ENCODE measurements at places on chromosomes 2 and 18.

DNA sequence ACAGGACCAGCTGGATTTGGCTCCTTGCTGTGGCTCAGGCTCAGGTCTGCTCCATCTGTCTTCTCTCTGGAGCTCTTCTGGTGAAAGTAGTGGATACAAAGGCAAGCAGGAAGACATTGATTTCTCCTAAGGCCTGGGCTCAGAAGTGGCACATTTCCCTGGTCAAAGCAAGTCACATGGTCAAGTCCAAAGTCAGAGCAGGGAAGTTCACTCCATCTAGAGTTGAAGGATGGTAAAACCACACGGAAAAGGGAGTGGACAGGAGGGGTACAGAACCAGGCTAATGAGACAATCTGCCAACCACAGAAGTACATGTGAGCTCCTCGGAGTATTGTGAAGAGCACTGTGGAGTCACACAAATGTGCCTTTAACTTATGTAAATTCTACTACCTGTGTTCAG, 66.1 kb downstream of the MARCO start:
- no peak for DNase-seq

GRCh38 chr18:23134780-23135549, at the start of gene CABLES1:
TSS of gene CABLES1 (plus strand) at chr18:23135485. CDS start at chr18:23135763, 278 bp downstream.
- peak; percentile 70 for DNase-seq

- DNase-seq: no peak
These were observed 427.9 kb upstream of the HNRNPA3 start for GRCh38 chr2:176784633-176785200.

DNA sequence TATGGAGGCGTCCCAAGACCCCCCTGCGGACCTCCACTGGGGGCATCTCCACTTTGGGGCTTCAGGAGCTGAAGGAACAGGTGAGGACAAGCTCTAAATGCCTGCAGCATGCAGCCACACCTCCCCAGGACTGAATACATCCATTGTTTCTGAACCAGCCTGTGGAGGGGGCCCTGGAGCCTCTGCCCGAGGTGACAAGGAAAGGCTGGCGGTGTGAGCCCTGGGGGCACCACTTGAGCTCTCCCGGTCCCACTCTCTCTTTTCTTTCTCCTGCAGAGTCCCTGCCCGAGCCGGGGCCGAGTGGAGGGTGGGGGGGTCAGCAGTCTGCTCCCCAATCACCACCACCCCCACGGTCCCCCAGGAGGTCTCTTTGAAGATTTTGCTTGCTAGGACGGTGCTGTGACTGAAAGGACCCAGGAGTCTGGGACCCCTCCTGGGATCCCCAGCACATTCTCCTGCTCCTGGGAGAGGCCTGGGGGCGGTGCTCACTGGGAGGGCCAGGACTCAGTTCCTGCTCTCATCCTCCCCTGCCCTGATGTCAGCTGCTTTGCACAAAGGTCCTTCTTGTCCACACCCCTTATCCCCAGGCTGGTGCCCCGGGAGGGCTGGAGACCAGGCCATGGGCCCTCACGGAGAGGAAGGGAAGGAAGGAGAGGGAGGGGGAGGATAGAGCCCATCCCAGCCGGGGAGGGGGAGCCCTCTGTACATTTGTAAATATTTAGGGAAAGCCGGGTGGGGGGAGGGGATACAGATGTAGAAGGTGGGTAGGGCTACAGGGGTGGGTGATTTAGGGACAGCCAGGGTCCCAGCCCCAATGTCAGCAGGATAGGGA, 5.7 kb downstream of the CHPF start:
- no peak for DNase-seq

DNA sequence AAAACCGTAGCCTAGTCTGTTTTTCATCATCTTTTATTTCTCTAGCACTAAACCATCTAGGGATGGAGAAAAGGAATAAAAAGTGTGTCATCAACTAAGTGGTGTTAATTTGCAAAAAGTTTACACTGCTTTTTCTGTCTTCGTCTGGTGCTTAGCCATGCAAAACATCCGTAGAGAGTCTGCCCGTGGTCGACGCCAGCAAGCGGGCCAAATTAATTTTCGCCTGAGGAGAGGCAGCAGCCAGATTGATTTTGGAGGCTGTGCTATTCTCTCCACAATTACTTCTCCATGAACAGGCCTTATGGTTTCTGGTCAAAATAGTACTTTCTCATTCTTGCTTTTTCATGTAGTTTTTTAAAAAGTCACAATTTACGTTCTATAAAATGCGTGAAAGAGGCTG, 46.3 kb downstream of the TNFRSF11A start:
- DNase-seq: peak; percentile 27

DNA sequence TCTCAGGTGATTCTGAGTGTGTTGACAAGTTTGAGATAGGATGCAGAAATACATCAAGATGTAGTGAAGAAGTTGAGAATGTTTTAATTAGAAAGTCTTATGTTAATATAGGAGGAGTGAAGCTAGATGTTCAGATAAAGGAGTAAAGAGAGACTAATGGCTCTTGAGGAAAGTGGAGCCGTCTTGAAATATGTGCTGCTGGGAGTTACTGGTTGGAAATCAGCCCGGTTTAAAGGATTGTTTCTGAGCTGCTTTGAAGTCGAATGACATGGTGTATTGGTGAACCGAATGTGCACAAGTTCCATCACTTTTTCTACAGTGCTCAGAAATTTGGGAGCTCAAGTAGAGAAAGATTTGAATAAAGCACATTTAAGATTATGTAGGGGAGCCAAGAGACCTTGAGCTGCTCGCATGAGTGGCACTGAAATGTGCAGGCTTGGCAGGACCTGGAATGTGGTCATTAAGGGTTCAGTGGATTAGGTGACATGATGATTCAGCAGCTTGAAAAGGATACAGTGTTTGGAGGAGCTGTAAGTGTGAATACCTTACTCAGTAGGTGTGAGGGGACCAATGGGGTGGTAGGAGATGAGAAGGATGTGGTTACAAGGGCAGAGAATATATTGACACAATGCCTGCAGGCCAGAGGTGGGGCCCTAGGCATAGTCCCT, 68.6 kb downstream of the CAB39 start:
- no peak for DNase-seq

DNA sequence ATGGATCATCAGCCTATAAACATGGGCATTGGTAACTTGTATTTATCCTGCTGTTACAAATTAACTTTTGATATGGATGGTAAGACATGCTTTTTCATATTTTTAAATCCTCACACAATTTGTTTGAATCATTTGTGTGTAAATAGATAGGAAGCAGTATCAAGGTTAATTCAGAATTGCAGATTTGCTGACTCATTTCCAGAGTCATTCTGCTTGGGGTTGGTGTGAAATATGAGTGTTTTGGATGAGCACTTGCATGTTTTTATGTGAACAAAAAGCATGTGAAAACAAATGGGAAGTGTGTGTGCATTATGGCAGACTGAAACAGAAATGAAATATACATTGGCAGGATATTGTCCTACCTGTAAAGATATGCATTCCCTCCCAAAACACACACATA, 11.8 kb downstream of the CCDC85A start:
- no peak for DNase-seq

GRCh38 chr18:47050468-47050867, 15.0 kb upstream of the ELOA2 start:
- DNase-seq: peak; percentile 64

DNA sequence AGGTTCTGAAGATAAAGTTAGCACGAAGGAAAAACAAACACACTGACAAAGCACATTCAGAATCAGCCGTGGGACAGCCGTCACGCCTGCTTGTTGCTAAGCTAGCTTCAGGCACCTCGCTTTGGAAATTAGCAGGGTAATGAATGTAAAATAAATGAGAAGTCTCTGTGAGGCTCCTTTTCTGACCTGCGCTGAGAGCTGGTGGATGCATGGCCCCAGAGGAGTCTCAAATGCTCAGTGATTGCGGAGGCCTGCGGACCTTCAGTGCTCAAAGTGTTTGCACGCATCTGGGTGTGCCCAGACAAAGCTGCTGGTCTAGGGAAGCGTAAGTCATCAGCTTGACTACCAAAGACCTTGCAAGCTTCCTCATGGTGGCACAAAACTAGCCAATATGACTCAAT, 50.6 kb downstream of the CD8B2 start:
- no peak for DNase-seq

DNA sequence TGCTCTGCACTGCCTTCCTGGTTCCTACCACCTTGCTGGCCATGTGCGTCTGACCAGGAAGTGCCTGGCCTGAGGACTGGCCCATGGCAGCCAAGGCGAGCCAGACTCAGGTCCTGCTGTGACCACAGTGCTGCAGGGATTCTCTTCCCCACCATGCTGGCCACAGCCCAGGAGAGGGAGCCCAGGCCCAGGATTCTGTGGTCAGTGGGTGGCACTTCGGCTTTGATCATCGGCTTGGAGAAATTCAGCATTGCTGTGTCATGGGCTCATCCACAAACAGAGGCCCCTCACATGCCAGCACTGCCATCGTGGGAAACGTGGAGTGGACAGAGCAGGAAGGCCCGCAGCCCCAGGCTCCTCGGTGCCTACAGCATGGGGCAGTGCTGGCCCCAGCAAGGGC, 211.6 kb downstream of the SEPTIN10 start:
- DNase-seq: no peak

- DNase-seq: no peak
These were observed 211.4 kb downstream of the PRKCE start for GRCh38 chr2:45862843-45863242.
